Nephron progenitor cell (in vitro differentiated cells): ENCODE measurements at places on chromosomes 7 and 10.

- DNase-seq = no peak
These were observed 5.7 kb upstream of the ZYX start for GRCh38 chr7:143375298-143376034.

GRCh38 chr7:4693152-4693551 is 11.1 kb downstream of the FOXK1 start:
- no peak for DNase-seq

DNA sequence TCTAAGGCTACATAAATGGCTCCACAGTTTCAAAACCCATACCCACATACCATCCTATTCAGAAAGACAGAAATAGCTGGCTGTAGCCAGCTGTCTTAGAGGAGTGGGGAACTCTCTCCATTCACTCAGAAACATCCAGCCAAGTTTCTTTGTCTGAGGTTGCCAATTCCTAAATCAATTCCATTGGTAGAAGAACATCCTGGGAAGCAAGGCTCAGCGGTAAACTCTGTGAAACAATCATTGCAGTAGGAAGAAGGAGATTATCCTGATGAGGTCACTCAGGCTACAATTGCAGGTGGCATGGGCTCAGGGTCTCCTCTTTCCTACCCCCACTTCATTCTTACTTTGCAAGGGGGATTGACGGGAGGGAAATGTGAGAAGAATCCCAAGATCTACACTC is 154.0 kb downstream of the ETV1 start:
- no peak for DNase-seq

- DNase-seq = no peak
These were observed 52.1 kb downstream of the SH2D4B start for GRCh38 chr10:80589726-80590373.
